ENCODE measurements at places on chromosomes 16 and 17.
A peak's percentile ranks its signal among the peaks of the same experiment; 100 is the strongest.

GRCh38 chr16:86877108-86877507, 298.8 kb downstream of the FOXL1 start:
- DNase-seq: no peak

GRCh38 chr16:81608523-81609209, 164.1 kb downstream of the CMIP start:
- no peak for DNase-seq

- no peak for DNase-seq
Observed at GRCh38 chr17:7379134-7379533, 1.8 kb upstream of the TNK1 start.

- DNase-seq: no peak
Observed at GRCh38 chr17:7258731-7259554, 3.3 kb downstream of the CLDN7 start.

DNA sequence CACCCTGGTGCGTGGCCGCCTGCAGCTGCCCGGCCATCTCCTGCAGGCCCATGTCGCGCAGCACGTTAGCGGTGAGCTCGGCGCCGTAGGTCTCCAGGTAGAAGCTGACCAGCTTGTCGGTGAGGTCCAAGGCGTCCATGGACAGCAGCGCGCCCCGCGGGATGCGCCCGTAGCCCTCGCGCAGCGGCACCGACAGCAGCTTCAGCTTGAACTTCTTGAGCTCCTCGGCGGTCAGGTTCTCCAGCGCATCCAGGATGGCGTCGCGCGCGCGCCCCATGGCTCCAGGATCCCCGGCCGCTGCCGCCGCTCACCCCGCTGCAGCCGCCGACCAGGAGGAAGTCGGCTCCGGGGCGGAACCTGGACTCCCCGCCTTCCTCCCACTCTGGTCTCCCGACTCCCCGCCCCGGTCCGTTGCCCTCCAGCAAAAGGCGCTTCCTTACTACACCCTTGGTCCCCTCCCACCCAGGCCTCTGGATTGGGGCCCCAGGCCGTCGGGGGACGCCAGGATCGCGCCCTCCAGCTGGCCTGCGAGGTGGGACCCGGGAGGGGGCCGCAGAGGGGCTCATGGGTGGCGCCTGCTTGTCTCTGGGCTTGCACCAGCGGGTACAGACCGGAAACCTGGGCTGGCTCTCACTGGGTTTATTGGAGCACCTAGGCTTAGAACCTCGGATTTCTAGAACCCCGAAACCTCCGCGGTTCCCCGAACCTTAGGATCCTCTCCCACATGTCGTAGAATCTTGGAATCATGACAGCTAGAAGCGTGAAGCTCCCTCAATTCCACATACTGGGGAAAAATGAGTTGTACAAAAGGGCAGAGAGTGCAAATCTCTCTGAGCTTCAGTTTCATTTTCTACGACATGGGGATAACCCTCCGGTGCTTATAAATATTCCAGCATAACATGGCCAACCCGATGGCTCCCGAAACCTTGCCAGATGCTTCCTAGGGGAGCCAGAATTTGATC, at the start of gene PYCARD:
Gene PYCARD, minus strand, starts transcription at position 347 of the 962 bp plus-strand sequence. Its CDS starts 70 bp downstream, at position 277.
- no peak for DNase-seq

- peak; percentile 42 for DNase-seq
Observed at GRCh38 chr16:89924297-89924924, 1.3 kb downstream of the TUBB3 start.

- DNase-seq: no peak
Observed at GRCh38 chr17:27414271-27414670, 42.0 kb upstream of the KSR1 start.

DNA sequence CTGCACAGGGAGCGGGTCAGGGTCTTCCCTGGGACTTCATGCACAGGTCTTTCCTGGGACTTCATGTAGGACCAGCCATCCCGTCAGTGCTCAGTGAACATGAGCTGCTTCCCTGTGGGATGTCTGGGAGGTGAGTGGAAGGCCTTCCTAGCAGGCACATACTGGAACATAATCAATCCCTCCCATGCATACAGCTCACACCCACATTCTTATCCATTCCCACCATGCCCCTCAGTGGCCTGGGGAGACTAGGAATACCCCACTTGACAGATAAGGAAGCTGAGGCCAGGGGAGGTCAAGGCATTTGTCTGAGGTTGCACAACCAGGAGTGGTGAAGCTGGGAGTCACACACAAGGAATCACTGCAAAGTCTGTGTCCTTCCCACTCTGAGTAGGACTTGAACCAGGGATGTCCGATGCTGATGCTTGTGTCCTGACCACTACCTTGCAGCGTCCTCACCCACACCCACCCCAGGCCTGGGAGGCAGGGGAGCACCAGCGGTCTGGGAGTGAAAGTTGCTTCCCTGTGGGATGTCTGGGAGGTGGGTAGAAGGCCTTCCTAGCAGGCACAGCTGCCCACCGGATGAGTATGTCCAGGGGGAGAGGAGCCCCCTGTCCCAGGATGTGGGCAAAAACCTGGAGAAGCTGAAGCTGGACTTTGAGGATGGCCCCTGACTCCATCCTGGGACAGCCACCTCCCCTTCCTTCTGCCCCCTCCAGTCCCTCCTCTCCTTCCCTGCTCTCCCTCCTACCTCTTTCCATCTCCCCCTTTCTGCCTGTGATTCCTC, 1.0 kb upstream of the NLRC5 start:
- no peak for DNase-seq

DNA sequence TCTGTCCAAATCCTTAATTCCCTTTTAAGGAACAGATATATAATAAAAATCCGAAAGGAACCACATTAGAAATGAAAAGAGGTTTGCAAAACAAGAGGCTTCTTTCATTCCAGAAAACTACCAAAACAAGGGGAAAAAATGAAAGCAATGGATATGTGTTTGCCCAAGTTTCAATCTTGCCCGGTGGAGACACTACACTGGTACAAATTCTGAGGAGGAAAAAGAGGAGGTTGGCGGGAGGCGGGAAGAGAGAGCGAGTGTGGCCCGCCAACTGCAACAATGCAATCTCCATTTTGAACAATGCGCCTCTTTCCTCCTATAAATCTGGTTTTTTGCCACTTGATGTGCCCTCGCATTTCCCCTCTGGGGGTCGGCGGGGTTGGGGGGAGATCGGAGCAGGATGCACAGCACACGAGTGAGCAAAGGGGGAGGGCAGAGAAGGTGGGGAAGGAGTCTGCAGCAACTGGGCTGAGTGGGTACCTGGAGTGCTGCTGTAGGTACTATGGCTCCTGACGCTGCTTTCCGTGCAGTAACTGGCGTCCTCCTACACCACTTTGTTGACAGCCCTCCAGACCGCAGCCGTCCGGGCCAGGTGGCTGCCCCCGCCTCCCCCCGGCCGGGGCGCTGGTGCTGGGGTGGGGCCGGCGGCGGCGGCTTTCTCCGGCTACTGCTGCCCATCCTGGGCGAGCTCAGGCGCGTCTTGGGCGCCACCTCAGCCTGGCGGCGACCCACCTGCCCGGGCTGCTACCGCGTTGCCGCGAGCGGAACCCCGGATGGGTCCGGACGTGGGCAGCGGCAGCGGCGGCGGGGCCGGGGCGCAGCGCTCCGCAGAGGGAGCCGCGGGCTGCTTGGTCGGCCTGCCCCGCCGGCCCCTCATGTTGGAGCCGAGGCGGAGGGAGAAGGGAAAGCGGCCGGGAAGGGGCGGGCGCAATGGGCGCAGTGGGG, 93.8 kb upstream of the PLEKHM1 start:
- no peak for DNase-seq

- DNase-seq: no peak
Observed at GRCh38 chr16:21235199-21235585, 1.7 kb downstream of the ANKS4B start.

DNA sequence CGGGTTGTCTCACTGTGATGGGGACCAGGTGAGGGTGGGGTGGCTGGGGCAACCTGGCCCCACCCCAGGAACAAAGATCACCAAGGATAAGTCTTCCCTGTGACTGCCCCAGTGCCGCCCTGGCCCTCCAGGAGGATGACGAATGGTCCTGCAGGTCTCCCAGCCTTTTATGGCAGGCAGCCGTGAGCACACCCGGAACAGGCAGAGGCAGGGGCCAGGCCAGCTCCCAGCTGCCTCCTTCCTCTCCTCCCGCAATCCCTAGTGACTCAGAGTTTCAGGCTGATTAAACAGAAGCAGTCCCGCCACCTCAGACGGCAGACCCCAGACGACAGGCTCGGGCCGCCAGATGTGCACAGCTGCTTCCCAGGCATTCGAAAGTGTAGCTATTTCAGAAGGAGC, 13.3 kb downstream of the JUP start:
- DNase-seq: no peak

DNA sequence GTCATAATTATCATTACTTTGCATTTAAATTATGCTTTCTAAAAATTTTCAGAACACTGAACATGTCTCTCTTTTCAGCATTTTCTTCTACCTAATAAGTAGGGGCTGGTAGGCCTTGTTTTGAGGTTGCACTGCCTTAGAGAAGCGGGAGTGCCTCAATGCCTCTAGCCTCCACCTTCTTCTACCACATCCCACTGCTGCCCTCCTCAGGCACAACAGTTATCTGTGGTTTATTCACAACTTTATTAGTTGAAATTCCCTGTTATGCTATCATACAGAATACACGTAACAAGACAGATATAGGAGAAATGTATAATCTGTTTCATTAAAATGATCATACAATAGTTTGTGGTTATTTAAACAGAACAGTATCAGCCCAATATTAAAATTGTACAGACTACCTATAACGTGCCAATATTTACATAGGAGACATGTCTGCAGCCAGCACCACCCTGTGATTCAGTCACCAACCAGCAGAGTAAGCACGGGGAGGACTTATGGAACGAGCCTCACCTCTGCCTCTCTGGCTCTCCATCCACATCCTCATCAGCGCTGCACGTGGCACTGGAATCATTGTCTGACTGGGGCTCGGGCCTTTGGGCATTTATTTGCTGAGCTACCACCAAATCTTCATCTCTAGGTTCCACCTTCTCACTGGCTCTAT, 101.2 kb downstream of the TTC19 start:
- no peak for DNase-seq

- DNase-seq: no peak
Observed at GRCh38 chr17:35476283-35476820, 27.8 kb upstream of the SLFN13 start.

DNA sequence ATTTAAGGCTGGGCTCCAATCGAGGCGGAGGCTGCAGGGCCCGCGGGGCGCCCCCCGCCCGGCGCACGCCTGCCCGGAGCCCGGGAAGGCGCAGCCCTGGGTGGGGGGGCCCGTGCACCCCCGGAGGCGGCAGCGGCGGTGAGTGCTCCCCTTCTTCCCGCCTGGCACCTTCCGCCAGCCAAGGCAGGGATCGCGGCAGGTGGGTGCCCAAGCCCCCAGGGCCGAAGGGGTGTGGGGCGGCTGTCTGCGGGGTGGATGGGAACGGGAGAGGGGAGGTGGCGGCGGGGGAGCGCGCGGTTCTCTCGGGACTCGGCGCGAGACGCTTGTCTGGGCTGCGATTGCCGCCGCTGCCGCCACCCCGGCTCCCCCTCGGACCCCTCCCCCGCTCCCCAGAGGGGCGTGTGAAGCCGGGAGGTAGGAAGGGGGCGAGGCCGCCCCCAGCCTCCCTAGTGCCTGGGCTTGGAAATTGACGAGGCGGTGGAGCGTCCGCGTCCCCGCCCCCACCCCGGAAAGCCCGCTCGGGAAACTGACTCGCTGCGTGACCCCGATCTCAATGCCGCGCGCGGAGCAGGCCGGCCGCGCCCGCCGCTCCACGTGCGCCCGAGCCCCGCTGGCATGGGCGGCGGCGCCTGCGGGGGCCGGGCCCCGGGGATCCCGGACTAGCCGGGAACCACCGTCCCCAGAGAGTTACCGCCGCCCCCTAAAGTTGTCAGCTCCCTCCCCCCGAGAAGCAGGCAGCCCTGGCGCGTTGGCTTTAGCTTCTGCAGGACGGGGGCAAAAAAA, 231.5 kb downstream of the MRTFB start:
- DNase-seq: peak; percentile 34

GRCh38 chr17:50906443-50906842, 40.3 kb upstream of the TOB1 start:
- no peak for DNase-seq

DNA sequence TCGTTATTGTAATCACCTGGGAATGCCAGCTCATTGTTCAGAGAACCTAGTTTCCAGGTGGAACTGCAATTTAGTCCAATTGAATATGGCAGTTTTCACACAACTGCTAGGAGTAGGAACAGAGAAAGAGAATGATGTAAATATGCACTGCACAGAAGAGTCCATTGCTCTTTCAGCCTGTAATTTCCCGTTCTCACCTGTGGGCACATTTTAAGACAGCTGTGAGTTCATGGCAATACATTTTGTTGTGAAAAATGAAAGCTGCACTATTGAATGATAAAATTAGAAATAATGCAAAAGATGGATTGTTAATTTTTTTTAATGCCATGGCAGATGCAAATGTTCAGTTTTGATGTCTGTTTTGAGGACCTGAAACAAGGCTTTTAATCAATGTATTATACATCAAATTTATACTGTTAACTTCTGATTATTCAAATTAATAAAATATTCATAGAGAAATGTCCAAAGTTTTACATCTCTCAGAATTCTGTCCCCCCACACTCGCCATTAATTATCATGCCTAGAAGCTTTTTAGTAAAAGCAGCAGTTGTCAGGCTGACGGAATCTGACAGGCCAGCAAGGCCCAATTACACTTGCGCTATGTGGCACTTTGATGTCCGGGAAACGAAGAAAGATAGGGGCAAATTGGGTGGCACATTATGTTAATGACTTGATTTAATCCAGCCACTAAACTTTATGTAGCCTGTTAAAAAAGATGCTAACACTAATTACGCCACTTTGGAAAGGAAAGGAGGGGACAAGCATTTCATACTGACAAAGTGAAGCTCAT, 72.2 kb downstream of the RPGRIP1L start:
- no peak for DNase-seq

GRCh38 chr17:42632949-42633444, 23.5 kb downstream of the TUBG1 start:
- no peak for DNase-seq

GRCh38 chr17:68096111-68096510, 60.6 kb downstream of the KPNA2 start:
- no peak for DNase-seq

- peak; percentile 42 for DNase-seq
Observed at GRCh38 chr17:2749784-2750181, 331 bp upstream of the CCDC92B start.

GRCh38 chr17:77140166-77140877, 447 bp upstream of the SEC14L1 start:
- peak; percentile 100 for DNase-seq

GRCh38 chr17:62963296-62963695, 2.7 kb upstream of the TANC2 start:
- no peak for DNase-seq

DNA sequence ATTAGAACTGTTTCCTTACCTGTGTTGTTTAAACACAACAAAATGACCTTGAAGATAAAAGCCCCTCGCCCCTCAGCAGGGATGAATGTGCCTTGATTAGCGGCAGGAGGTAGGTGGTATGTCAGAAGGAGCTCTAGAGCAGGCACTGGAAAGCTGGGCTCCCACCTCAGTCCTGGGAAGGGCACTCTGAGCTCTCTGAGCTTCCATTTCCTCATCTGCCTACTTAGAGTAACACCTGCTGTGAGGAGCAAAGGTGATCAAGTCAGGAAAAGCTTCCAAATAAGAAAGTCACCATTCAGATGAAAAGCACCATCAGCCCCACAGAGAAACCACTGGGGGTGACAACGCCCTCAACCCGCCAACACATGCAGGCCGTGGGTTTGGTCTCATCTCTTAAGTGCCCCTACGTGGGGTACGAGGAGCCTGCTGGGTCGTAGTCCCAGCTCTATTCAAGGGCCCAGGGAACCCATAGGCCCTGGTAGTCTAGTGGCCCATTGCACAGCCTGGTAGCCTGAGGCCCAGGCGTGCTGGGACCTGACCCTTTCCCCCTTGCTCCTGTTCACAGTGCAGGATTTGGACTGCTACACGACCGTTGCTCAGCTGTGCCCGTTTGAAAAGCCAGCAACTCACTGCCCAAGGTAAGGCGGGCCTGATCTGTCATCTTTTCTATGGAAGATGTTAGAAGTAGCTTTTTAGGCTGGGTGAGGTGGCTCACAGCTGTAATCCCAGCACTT, 57.3 kb downstream of the CRISPLD2 start:
- no peak for DNase-seq
